ENCODE measurements at places on chromosomes 1 and 21. TPM values are rescaled to one million over a fixed set of nuclear protein-coding genes. Genes with fewer than 3 reads are reported as not detected.

GRCh38 chr21:44548381-44548780, 2.9 kb downstream of the KRTAP10-2 start:
- no peak for DNase-seq

Gene ZNF436
- 5.6 TPM for total RNA-seq

GRCh38 chr1:85623061-85623471, 42.5 kb downstream of the CCN1 start:
- DNase-seq: no peak

- DNase-seq: no peak
Observed at GRCh38 chr1:233617025-233617424, 3.1 kb downstream of the KCNK1 start.

Gene VPS26C
- 42.5 TPM for total RNA-seq

- DNase-seq: no peak
Observed at GRCh38 chr1:26771285-26771642, 16.5 kb upstream of the PIGV start.

DNA sequence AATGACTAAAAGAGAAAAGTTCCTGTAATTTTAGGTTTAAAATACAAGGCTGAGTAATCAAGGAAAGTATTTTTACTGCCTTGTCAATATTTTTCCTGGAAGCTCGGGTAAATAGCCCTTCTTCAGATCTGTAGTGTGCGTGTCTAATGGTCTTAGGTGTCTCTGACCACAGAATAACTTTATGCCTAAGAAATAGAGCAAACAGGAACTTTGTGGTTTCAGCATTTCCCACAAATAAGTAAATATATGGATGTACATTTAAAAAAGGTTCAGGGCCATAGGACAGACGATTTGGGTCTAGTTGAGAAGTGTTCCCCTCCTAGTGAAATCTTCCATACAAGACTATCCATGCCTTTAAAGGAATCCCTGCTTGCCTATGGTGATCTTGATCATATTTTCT, 107.0 kb downstream of the ZC3H11B start:
- no peak for DNase-seq

DNA sequence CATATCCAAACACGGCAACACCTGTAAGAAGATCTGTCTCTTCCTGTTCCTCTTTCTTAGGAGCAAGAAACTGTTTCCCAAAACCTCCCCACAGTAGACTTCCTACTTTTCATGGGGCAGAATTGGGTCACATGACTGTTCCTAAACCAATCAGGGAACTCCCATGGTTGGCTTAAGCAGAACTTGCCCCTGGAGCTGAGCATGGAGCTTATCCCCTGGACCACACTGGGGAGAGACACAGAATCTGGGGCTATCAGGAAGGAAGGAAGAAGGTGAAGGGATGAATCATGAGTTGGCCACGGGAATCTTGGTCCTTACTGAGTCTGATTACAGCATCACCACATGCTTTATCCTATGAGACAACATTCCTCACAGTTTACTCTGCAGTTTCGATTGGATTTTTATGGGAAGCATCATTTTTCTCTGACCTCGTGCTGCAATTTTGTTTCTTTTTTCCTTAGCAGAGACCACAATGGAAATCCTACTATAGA, 81.8 kb downstream of the CDC7 start:
- no peak for DNase-seq

DNA sequence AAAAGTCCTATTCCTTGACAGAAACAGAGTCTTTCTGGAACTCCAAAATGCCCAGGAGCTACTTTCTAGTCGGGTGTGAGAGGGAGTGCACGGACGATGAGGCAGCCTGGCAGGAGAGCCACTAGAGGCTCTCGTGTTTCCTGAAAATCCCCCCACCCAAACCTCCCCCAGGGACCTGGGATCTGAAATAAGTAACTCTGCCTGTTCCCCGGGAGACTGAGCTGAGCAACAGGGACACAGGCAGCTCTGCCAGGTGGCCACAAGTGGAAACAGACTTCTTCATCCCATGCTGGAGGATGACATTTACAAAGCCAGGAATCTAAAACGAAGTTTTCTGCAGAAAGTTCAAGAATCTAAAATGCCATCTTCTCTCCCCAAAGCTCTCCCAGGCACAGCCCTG, 77.1 kb downstream of the ITPKB start:
- DNase-seq: no peak

Gene AQP10
- total RNA-seq: not detected

GRCh38 chr1:64343823-64344190, 126.1 kb upstream of the CACHD1 start:
- no peak for DNase-seq

- DNase-seq: no peak
Observed at GRCh38 chr1:198699167-198700015, 60.6 kb downstream of the PTPRC start.

DNA sequence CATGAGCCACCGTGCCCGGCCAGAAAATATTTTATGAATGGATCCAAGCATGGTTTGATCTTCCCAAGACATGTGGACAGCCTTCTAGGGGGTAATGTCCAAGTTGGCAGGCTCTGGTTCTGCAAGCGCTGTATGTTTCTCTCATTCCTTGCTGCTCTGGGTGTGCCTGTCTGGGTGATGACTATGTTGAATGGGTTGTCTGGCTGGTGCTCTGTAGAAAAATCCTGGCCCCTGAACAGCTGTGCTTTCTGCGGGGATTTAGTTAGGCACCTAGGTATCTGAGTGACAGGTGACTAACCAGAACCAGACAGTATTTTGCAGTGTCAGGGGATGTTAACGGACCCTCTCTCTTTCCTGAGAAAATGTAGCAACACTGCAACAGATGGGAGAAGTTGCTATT, 14.1 kb downstream of the HUNK start:
- DNase-seq: no peak

Gene NSUN4
- total RNA-seq: 35.3 TPM

DNA sequence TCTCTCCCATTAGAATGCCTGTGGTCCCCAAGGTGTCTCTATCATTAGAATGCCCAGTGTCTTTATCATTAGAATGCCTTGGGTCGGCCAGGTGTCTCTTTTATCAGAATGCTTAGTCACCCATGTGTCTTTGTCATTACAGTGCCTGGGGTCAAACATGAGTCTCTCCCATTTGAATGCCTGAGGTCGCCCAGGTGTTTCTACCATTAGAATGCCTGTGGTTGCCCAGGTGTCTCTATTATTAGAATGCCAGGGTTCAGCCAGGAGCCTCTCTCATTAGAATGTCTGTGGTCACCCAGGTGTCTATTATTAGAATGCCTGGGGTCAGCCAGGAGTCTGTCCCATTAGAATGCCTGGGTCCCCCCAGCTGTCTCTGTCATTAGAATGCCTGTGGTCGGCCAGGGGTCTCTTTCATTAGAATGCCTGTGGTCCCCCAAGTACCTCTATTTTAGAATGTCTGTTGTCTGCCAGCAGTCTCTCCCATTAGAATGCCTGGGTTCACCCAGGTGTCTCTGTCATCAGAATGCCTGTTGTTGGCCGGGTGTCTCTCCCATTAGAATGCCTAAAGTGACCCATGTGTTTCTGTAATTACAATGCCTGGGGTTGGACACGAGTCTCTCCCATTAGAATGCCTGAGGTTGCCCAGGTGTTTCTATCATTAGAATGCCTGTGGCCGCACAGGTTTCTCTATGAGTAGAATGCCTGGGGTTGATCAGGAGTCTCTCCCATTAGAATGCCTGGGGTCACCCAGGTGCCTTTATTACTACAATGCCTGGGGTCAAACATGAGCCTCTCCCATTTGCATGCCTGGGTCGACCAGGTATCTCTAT, 57.1 kb downstream of the RNF187 start:
- DNase-seq: no peak

- DNase-seq: no peak
Observed at GRCh38 chr1:152932170-152932811, 14.7 kb upstream of the SPRR5 start.

- DNase-seq: no peak
Observed at GRCh38 chr1:46587069-46587468, 17.0 kb downstream of the MKNK1 start.

Gene EBNA1BP2
- total RNA-seq: 61.8 TPM

- DNase-seq: no peak
Observed at GRCh38 chr1:177620636-177621190, 349.1 kb downstream of the SEC16B start.

DNA sequence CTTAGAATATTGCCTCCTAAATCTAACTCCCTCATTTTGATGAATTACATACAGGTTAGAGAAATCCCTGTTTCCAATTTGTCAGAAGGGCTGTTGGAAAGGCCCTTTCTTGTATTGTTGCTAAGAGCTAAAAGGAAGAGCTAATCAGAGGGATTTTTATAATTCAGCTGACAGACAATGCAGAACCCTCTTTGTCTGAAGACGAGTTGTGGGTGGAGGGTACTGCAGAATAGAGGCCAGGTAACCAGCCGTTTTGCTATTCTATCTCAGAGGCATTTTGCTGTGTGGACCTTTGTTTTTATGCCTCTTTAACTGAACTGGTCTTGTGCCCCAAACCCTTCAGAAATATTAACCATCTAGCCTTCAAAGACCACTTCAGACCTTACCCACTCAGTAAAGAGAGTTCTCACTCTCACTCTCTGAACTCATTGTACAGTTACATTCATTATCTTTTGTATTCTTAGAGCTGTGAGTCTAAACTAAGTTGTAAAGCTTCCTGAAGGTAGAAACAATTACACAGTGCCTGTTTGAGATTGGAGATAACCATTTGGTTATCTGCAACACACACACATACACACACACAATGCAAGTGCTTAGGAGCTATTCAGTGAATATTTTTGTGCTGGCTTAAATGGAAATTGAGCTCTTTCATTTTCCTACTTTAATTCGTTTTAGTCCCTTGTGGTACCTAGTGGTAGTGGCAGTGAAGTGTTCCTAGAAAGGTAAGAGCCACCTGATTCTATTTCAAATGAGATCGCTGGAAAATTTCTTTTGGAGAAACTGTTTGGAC, 19.7 kb downstream of the KPNA6 start:
- DNase-seq: no peak

DNA sequence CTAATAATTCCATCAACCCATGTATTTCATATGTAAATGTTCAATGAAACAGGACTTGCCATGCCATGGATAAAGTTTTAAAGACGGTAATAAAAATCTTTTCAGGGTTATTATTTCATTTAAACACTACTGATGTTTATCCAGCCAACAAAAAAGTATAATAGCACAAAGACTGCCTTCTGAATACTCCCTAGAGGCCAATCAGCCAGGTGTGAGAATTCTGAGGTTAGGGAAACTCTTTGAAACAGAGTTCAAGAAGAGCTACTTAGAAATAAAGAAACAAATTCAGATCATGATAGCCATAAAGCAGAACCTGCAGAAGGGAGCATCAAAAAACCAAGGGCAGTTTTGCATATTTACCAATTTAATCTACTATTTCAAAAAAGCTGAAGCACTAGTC, 48.7 kb downstream of the AKT3 start:
- DNase-seq: no peak

DNA sequence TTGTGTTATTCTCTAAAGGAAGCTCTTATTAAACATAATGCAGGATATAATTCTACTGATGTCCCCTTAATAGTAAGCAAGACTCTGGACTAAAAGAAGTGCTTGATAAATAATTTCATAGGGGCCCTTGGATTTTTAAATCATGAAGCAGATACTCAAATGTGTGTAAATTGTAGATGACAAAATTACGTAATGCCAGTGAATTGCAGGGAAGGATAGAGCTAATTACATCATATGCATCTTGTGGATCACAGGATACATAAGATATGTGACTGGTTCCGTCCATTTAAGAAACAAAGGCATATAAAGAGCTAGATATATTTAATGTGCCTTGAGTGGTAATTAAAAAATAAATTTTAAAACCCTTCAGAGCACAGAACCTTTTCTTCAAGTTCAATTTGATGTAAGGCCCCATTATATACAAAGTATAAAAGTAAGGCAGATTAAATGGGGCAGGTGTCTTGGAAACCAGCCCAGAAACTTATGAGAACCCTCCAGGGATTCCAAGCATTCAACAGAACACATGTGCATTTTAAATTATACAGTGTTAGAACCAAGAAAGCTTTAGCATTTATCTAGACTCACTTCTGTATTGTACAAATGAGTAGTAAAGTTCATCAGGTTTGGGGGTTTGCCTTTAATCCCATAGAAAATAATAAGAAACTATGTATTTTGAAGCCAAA, 190.4 kb downstream of the NCAM2 start:
- no peak for DNase-seq

GRCh38 chr1:200426196-200426595, 16.4 kb upstream of the ZNF281 start:
- no peak for DNase-seq

DNA sequence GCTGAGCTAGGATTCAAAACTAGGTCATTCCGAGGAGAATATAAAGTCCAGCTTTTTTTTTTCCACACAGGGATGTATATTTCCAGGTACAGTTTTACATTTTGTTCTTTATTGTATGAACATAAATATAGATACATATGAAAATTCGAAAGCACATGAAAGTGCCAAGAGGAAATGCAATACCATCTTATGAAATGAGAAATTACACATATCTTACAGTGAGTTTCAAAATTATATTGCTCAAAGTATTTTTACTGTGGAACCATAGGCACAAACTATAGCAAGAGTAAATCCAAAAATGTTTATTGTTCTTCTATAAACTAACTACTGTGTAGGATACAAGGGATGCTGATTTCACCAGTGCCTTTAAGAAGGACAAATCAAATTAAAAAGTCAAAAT, 39.0 kb downstream of the PTPRC start:
- no peak for DNase-seq

GRCh38 chr1:2009101-2010053, 5.8 kb upstream of the CFAP74 start:
- DNase-seq: no peak

GRCh38 chr1:3120994-3121393, 52.0 kb downstream of the PRDM16 start:
- no peak for DNase-seq

DNA sequence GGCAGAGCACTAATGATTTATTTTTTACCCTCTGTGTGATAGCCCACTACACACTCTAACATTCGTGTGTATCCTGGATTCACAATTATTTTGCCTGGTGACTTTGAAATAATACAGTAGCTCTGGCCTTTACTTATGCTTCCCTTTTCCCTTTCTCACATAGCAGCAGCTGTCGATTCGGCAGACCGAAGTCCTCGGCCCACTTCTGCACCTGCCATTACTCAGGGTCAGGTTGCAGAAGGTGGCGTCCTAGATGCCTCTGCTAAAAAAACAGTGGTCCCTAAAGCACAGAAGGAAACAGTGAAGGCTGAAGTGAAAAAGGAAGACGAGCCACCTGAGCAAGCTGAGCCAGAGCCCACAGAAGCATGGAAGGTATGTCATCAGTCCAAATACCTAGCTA, 70.8 kb downstream of the TMEM200B start:
- no peak for DNase-seq

Gene TRIM45
- total RNA-seq: 1.5 TPM

Gene LORICRIN
- 0.59 TPM for total RNA-seq

Gene SLC30A2
- total RNA-seq: not detected

All from activated B cell treated with CpG ODN at 0.5 μM for 24 hours (primary cell).